NCI-H2171 treated with DMSO at 0.1 percent for 48 hours (cell line): ENCODE measurements at places on chromosomes 7 and 10.

DNA sequence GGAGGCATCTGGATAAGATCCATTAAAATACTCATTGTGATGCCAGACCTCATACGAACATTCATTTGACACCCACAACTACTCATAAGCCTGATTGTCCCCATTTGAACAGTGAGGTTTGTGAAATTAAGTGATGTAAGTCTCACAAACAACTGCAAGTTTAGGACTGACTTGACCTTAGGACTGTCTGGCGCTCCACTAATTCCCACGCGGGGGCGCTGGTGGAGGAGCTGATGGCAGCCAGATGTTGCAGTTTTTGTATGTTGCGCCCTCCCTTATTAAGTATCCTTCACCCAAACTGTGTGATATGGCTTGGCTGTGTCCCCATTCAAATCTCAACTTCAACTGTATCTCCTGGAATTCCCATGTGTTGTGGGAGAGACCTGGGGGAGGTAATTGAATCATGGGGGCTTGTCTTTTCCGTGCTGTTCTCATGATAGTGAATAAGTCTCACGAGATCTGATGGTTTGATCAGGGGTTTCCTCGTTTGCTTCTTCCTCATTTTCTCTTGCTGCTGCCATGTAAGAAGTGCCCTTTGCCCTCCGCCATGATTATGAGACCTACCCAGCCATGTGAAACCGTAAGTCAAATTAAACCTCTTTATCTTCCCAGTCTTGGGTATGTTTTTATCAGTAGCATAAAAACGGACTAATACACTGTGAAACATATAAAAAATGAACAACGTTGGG is 20.3 kb upstream of the TIAL1 start:
- no peak for DNase-seq

GRCh38 chr7:85750454-85750949 is 563.6 kb upstream of the SEMA3D start:
- DNase-seq, result peak; percentile 56

GRCh38 chr10:107379601-107380000 is 215.1 kb upstream of the SORCS1 start:
- DNase-seq, result no peak

DNA sequence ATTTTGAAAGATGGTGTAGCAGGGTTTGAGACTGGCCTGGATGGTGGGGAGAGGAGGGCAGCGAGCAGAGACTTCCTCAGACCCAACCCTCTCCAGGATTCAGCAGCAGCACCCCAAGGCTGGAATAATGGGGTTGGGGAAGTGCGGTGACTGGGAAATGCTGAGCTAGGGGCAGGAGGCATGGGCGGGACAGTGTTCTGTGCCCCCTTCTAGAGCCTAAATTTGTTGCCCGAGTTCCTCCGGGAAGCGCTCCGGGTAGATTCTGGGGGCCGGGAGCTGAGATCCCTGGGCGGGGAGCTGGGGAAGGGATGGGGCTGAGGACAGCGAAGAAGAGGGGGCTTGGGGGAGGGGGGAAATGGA is at the start of gene CHAT:
Gene CHAT, plus strand, starts transcription at position 156 of the 360 bp plus-strand sequence. Its CDS starts 153 bp downstream, at position 309.
- DNase-seq, result no peak

DNA sequence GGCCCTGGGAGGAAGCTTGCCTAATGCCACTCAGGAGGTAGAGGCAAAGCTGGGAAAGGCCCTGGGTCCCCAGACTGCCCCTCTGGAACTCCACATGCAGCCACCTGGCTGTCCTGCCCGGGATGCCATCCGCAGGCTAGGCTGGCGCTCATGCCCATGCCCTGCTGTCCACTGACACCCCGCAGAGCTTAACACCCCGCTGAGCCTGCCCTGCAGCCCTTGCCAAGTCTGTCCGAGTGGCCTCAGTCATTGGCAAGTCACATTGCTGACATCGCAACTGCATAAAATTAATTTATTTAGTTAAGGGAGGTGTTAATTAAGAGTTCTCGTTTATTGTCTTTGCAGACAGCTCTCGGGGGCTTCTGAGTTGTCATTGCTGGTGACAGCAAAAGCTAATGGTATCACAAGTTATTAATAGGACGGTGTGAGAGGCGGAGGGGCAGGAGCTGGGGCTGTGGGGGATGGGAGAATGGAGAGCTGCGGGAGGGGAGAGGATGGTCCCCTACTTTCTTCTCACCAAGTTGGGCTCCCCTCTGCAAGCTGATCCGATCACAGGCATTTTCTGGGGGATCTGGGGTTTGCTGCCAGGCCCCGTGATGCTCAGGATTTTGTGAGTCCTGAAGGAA is 55.6 kb upstream of the PCBD1 start:
- no peak for DNase-seq

DNA sequence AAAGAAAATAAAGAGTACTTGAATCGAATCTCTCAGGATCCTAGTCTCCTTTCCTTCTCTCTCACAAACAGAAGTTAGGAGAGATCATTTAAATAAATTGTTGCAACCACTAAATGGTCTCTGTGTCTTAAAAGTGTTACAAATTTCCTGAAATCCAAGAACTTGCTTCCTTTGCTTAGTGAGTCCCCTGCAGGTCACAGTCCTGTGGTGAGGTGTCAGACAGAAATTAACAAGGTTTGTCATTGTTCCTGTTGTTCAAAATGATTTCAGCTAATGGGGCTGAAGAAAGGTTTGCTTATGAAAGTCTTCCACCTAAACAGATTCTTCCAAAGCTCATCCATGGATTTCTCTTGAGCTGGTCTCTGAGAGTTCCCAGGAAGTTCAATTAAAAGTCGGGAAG is 151.6 kb upstream of the SLC26A5 start:
- DNase-seq, result no peak

GRCh38 chr7:16801111-16801542 is 3.7 kb downstream of the AGR2 start:
- peak; percentile 67 for DNase-seq

DNA sequence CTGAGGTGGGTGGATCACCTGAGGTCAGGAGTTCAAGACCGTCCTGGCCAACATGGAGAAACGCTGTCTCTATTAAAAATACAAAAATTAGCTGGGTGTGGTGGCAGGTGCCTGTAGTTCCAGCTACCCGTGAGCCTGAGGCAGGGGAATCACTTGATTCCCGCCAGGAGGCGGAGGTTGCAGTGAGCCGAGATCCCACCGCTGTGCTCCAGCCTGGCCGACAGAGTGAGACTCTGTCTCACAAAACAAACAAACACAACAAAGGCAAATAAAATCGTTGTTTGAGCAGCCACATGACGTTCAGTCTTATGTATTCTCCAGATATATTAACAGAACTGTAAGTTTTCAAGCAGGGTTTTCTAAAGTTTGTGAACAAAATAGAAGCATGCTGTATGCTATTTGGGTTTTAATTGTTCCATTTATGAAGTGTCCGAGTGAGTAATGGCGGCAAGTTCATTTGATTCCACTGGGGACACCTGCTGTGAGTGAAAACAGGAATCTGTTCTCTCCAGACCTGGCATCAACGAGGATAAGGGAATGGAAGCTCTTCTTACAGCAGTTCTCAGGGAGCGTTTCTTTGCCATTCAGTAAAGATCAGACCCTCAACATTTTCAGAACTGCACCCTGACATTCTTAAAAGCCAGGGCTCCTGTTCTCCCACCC is 122.5 kb upstream of the PITRM1 start:
- no peak for DNase-seq

- peak; percentile 26 for DNase-seq
Observed at GRCh38 chr10:26044141-26044749, 110.2 kb downstream of the MYO3A start.

- DNase-seq, result no peak
Observed at GRCh38 chr7:116561697-116562483, 37.1 kb downstream of the CAV1 start.

DNA sequence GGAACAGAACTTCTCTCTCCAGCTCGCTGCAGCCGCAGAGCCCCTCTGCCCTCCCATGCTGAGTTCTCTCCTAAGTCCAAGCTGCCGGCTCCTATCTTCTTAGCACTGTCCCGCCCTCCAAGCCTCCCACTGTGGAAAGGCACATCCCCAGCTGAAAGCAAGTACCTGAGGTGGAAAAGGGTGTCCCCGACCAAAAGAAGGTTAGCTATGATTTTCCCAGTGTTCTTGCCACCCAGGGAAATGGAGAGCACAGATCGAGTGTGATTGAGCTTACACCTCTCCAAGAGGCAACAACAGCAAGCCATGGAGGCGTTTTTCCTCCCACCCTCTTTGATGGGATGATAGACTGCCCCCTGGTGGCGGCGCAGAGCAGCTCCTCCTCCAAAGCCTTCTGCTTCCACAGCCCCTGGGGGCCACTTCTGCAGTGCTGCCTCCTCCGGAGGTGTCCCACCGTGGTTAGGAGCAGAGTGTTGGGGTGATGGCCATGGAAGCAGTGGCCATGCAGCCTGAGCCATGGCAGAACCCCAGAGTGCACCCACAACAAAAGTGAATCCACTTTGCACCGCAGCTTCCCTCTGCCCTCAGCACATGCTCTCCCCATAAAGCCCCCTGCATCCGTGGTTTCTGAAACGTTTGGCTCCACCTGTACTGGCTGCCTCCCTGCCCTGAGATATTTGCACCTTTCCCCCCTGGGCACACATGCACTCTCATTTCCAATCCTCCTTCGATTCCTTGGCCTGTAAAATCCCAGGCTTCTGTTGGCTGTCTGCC is 143.1 kb upstream of the STK17A start:
- DNase-seq, result peak; percentile 5

- no peak for DNase-seq
Observed at GRCh38 chr10:78964274-78964951, 104.4 kb upstream of the ZMIZ1 start.

DNA sequence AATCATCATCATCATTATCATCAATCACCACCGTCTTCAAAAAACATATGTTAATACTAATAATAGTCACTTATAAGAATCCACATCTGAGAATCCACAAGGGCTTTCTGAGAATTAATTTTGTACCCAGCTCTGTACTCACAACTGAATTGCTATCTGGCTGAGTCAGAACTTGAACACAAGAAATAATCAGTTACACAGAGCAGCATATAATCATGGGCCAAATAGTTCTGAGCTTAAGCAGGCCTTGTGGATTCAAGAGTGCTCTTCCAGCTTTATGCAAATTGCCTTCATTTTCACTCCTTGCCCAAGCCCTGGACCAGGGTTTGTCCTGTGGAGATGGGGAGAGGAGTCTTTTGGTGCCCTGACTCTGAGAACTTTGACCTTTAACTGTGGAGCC is 304.5 kb downstream of the ZNF248 start:
- no peak for DNase-seq

- no peak for DNase-seq
Observed at GRCh38 chr10:97948822-97949221, 81.6 kb downstream of the CRTAC1 start.

- DNase-seq, result no peak
Observed at GRCh38 chr7:28350662-28351061, 61.7 kb upstream of the CREB5 start.

GRCh38 chr7:27459731-27460053 is 203.0 kb downstream of the HIBADH start:
- no peak for DNase-seq

DNA sequence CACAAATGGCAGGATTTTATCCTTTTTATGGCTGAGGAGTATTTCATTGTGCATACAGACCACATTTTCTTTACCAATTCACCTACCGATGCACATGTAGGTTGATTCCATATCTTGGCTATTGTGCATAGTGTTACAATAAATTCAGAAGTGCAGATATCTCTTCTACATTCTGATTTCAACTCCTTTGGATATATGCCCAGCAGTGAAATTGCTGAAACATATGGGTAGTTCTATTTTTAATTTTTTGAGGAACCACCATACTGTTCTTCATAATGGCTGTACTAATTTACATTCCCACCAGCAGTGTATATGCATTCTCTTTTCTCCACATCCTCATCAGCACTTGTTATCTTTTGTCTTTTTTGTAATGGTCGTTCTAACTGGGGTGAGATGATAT is 1290.3 kb downstream of the XPNPEP1 start:
- no peak for DNase-seq

DNA sequence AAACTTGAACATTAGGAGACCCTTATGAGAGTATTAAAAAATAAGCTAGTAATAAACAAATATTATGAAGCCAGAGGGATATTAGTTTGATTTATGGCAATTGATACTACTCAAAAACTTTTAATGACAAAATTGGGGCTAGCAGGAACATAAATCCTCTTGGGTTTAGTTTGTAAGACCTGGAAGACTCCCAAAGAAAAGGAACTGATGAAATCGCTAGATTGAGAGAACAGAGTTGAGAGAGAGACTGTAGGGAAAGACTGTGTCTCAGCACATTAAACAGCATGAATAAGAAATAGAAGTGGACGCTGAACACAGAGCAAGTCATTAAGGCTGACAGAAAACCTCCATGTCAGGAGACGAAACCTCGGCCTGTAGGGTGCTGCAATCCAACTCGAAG is 56.4 kb downstream of the ICA1 start:
- no peak for DNase-seq

GRCh38 chr7:42883950-42884349 is 27.9 kb downstream of the C7orf25 start:
- peak; percentile 7 for DNase-seq

- no peak for DNase-seq
Observed at GRCh38 chr10:103921750-103922195, 3.8 kb upstream of the STN1 start.

- DNase-seq, result peak; percentile 97
Observed at GRCh38 chr7:16753102-16753931, at the start of gene TSPAN13. TSPAN13 (plus strand) TSS chr7:16753755; CDS start chr7:16753968, 213 bp downstream.

- peak; percentile 79 for DNase-seq
Observed at GRCh38 chr7:83936056-83936708, 258.4 kb downstream of the SEMA3A start.

DNA sequence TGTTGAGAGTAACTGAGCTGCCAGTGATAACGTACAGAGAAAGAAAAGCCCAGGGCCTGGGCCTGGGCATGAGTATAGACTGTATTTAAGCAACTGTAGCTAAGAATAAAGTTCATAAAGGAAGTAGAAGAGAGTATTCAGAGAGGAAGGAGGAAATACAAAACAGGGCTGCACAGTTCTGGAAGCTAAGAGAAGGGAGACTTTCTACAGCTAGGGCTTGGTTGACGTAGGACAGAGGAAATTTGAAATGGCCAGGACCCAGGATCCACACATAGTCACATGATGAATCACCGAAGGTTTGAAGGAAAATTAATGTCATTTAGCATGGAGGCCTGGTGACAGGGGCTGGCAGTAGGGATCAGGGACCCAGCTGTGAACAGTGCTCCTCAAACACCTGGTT is 66.7 kb downstream of the ARL4A start:
- DNase-seq, result no peak

DNA sequence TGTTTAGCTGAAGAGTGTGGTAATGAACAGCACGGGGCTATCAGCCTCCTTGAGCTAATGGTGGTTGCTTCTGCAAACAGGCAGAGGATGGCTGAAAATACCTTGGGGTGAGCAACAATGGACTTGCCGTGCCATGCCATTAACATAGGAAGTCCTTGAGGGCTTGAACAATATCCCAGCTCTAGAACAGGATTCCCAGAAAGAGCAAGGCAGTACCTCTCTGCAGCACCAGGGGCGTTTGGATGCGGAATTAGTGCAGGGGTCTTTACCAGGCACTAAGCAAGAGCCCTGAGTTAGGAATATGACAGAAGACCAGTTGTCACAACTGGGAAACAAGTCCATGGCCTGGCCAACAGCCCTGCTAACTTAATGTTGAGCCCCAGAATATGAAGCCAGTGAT is 143.2 kb upstream of the COBL start:
- no peak for DNase-seq
